Putamen (tissue), 1 donor: ENCODE measurements at places on chromosomes 1 and 21.

DNA sequence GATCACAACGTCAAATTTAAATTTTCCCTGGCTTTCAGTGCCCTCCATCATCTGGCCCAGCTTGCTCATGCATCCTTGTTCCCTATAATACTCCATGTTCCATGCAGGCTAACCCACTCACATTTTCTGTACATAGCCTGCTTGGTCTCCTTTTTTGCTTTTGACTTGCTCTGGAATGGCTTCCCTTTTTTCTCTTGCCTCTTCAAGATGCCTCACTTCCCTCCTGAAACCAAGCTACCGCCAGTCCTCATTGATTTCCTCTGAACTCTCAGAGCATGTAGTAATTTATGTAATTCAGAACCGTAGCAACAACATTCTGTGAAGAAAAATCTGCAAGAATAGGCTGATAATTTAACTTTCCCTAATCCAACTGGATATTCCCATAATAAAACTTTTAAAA lies 10.3 kb downstream of the CAP1 start:
- DNase-seq, result no peak

- peak; percentile 19 for DNase-seq
Observed at GRCh38 chr21:35102488-35103371, 53.6 kb upstream of the RUNX1 start.

DNA sequence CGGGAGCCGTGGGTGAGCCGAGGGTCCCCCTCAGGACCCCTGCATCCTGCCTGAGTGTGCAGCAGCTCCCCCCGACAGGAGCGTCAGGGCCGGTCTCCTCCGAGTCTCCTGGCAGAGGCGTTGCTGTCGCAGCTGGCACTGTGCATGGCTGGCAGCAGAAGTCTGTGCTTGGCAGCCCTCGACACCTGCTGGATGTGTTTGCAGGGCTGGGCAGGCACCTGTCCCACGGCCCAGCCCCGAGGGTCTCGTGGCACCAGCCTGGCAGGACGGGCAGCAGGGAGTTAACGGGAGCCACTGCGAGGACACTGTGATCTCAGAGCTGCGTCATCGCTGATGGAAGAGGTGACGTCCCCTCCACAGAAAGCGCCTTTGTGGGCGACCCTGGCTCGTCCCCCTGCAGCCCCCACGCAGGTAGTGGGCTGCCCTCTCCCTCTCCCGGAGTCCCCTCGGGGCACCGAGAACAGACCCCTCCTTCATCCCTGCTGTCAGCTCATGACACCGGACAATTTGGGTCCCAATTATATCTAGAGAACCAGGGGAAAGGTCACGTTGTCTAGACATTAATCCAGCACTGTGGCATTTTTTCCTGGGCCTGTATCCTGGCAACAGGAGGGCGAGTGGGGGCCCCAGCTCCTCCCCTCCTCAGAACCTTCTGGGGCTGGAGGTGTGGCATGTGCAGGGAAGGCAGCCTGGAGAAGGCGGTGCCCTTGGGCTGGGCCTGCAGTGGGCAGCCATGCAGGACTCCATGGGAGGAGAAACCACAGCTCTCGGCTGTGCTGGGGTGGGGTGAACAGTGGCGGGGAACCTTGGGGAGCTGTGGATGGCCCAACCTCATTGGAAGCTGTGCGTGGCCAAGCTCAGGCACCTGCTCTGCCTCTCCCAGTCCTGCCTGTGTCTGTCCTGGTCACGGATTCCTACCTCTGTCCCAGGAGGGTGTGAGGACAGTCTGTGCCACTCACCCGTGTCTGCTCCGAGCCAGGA lies 15.4 kb downstream of the COL18A1 start:
- no peak for DNase-seq

DNA sequence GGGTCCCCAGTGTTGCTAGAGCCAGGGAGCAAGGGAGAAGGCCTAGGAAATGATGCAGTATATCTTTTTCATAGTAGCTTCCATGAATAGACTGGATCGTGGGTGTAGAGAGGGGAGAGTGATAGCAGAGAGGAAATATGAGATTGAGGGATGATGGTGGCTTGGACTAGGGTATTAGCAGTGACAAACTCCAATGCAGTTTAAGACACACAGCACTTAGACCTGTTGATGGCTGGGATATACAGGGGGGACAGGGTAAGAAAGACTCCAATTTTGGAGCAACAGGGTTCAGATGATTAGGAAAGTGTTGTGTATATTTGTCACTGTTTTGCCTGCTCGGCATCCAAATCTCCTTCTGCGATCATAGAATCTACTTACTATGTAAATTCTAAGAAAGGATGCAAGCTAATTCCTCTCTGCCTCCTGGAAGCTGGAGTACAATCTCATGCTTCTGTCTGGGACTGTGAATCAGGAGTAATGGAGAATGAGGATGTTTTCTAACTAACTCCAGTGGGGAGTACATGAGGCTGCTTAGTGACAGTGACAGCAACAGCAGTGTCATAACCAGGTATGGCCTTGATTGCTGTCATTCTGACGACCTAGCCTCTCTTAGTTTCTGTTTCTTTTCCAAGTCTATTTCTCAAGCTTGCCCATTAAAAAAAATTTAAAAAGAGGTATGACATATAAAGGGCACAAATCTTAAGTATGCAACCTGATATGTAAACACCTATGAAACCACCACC lies 47.5 kb downstream of the SYDE2 start:
- DNase-seq, result no peak

- no peak for DNase-seq
Observed at GRCh38 chr1:200226268-200226968, 183.4 kb downstream of the ZNF281 start.

DNA sequence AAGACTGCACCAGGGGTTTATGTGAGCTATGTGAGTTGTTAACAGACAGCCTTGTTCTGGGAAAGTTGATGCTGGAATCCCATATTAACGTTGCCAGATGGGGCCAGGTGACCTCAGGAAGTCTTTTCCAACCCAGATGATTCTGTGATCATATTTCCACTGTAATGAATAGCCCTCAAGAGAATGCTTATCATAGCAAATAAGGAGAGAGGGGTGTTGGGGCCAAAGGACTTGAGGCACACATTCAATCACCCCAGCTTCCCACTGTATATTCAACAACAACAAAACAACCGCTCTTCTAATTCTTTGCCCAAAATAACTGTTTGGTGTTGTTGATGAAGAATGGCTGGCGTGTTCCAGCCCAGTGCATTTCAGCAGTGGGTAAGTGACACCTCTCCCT lies 14.1 kb downstream of the ZNF697 start:
- DNase-seq, result no peak

DNA sequence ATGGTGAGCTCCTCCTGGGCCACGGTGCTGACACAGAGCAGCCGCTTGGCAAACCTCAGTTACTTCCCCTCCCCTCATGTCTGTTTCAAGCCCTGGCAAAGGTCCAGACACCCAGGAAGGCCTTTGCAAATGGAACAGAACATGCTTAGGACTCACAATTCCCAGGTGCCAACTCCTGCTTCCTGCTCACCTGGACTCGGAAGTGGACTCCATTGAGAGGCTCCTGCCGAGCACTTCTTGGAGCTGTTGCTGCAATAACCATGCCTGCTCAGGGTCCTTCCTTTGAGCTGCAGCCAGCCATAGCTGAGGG lies 10.7 kb downstream of the DCST2 start:
- no peak for DNase-seq
